Left ventricle myocardium inferior (tissue), 1 donor: ENCODE measurements at places on chromosomes 4 and X. TPM values are rescaled to one million over a fixed set of nuclear protein-coding genes. Genes with fewer than 3 reads are reported as not detected.
A peak's percentile ranks its signal among the peaks of the same experiment; 100 is the strongest.

- no peak for DNase-seq
Measured at GRCh38 chr4:141730805-141731204, 94.4 kb downstream of the IL15 start.

- DNase-seq = no peak
Measured at GRCh38 chr4:115660465-115660864, 547.0 kb upstream of the NDST4 start.

- no peak for DNase-seq
Measured at GRCh38 chr4:43456383-43456782, 563.9 kb downstream of the GRXCR1 start.

DNA sequence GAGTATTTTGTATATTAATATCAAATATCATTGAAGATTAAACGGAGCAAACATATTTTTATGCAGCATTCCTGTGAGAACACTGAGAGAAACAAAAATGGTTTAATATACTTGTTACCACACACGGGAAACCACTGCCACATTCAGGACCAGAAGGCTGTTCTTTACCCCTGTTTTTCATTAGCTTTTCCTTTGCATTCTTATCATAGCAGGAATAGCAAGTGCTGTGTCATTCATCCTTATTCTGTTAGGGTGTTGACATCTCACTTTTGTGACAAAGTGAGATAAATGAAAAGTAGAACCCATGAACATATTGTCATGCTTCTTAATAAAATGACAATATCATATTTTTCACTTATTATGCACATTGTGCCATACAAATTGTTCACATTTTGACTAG lies 212.4 kb upstream of the NDST4 start:
- no peak for DNase-seq

DNA sequence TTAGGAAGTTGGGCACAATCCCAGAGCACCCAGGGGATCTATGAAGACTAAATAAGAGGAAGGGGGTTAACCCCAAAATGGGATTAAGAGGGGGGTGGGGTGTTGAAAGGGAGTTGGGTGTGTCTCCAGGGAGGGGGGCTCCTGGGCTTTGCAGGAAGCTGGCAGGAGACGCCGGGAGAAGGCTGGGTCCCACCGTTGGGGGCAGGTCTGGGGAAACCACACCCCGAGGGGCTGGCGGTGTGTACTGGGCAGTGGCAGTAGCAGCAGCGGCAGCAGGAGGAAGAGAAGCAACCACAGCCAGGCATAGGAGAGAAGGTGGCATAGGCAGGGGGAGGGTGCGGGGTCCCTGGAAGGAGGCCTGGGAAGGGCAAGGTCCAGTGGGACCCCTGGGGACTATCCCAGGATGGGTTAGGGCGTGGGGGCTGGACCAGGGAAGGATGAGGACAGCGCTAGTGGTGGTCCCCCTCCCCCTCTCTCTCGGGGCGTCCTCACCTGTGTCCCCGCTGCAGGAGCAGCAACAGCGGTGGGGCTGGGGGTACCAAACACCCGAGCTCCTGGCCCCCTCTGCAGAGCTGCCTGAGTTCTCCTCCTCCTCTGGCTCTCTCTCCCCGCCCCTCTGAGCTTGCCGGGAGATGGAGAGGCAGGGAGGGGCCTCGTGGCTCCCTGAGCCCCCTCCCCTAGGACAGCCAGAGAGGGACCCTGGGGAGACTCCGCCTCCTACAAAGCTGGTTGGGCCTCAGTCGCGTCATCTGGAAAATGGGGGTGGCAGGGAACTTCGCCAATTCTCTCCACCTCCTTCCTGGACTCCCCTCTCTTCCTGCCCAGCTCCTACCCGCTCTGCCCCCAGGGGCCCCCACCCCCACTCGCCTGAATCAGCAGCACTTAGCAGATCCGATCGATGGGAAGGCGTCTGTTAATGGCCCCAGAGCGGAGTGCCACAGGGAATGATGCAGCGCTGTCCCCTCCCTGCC lies at the start of gene KCND1:
TSS of gene KCND1 (minus strand) at position 596 of the 971 bp plus-strand sequence. CDS start 1,573 bp downstream, outside the sequence.
- DNase-seq = peak; percentile 27

DNA sequence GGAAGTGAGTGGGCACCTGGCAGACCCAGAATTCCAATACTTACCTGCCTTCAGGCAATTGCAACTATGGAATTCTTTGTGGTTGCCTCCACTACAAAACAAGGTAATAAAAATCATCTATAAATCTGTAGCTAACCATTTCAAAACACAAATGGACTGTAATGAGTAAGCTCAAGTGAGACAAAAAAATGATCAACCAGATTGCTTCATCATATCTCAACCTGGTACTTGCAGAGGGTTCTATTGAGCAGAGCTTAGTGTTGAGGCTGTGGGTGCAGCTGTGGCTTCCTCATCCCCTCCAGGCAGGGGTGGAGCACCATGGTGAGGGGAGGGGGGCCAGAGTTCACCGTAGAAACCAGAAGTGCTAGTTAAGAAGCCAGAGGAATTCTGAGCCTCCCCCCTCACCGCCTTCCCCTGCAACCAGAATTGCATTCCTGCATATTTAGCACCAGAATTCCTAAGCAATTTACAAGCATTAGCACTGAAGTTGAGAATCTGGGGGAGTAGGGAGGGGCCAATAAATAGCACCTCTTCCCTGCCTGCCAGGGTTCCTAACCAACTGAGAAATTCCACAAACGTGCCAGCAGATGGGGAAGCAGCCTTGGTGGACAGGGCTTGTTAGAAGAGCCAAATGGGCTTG lies 11.5 kb downstream of the CTAG1A start:
- DNase-seq = no peak

DNA sequence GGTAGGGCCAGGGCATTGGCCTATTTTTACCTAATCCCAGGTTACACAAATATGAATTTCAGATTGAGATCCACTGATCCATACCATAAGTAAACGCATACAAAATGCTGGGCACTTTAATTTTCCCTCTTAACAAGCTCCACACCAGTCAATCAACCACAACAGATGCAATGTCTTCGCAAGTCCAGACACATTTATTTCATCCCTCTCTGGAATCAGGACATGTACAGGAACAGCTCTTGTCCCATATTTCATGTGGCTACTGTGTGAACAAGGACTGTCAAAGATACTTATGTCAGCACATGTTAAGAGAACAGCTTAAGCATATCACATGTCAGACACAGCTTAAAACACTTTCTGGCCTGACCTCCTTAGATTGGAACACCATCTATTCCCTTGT lies 145.9 kb downstream of the PPP3CA start:
- DNase-seq = no peak

DNA sequence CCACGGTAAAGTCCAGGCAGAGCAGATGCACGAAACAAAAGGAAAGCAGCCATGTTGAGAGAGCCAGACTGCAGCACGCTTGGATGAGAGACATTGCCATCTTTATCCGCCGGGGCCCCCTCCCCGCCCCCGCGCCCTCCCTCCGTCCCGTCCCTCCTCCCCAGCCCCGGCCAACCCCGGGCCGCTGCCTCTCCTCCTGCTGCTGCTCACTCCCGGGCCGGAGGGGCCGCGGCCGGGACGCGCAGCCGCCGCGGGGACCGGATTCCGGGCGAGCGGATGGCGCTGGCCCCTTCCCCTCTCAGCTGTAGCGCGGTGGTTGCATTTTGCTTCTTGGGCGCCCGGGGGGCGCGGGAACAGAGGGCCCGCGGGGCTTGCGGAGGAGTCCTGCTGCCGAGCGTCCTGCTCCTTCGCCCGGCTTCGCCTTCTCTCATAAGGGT lies 542 bp downstream of the RNF150 start:
- DNase-seq = peak; percentile 59

GRCh38 chr4:1253831-1254230 lies 4.9 kb upstream of the CTBP1 start:
- no peak for DNase-seq

DNA sequence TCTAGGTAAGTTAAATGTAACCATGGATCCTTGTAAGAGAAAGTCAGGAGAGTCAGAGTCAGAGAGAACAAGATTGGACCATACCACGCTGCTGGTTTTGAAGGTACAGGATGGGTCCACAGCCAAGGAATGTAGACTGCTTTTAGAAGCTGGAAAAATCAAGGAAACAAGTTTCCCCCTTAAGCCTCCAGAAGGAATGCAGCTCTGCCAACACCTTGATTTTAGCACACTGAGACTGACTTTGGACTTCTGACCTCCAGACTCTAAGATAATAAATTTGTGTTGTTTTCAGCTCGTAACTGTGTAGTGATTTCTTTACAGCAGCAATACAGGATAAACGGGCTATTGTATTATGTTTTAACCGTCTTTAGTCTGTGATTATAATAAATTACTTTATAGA lies 108.0 kb upstream of the USP38 start:
- no peak for DNase-seq

GRCh38 chr4:180106997-180107396 lies 2136.2 kb upstream of the TENM3 start:
- DNase-seq = no peak

The ACSL1 gene
- total RNA-seq = 316 TPM

GRCh38 chr4:113383111-113383785 lies 333.8 kb downstream of the ANK2 start:
- no peak for DNase-seq

DNA sequence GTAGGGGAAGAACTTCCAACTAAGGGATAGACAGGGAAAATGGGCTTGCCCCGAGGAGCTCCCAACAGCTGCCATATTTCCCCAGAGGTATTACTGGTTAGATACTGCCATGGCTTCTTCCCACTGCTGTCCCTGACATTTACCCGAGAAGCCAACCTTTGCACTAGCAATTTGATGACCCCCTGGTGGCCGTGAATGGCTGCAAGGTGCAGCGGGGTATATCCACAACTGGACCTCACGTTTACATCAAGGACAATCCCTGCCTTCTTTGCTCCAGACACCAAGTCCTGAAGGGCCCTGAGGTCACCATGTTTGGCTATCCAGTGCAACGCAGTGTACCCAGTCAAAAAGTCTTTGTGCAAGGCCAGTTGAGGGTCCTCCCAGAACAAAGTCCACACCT lies 2.3 kb downstream of the SOWAHB start:
- DNase-seq = no peak

GRCh38 chr4:127505203-127505602 lies 127.6 kb upstream of the INTU start:
- DNase-seq = no peak

- no peak for DNase-seq
Measured at GRCh38 chr4:138692411-138692810, 323.2 kb upstream of the NOCT start.

The NOX1 gene
- total RNA-seq = not detected

DNA sequence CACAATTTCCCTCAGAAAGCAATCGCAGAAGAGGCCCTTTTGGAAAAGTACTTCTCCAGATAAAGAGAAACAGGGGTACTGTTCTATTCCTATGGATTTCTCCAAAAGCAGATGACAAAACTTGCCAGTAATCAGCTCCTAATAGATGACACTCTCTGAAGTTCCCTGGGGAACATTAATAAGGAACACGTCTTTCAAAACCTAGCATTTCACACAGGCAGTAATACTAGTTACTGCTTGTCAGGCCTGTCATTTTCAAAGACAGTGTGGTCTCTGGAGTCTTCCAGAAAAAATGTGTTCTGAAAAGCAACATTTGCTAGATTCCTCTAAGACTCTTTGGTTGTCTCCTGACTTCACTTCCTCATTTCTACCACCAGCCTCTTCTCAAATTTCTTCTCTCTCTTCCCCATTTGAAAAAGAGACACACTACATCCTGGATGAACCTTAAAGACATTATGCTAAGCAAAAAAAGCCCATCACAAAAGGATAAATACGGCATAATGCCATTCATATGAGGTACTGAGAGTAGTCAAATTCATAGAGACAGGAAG lies 47.3 kb downstream of the CHRDL1 start:
- DNase-seq = no peak

GRCh38 chr4:180060159-180060889 lies 2182.9 kb upstream of the TENM3 start:
- no peak for DNase-seq

GRCh38 chrX:30577362-30577991 lies at the start of gene TASL:
Gene TASL, minus strand, starts transcription at chrX:30577766. Its CDS starts 17,411 bp downstream, at chrX:30560355.
- DNase-seq = no peak

DNA sequence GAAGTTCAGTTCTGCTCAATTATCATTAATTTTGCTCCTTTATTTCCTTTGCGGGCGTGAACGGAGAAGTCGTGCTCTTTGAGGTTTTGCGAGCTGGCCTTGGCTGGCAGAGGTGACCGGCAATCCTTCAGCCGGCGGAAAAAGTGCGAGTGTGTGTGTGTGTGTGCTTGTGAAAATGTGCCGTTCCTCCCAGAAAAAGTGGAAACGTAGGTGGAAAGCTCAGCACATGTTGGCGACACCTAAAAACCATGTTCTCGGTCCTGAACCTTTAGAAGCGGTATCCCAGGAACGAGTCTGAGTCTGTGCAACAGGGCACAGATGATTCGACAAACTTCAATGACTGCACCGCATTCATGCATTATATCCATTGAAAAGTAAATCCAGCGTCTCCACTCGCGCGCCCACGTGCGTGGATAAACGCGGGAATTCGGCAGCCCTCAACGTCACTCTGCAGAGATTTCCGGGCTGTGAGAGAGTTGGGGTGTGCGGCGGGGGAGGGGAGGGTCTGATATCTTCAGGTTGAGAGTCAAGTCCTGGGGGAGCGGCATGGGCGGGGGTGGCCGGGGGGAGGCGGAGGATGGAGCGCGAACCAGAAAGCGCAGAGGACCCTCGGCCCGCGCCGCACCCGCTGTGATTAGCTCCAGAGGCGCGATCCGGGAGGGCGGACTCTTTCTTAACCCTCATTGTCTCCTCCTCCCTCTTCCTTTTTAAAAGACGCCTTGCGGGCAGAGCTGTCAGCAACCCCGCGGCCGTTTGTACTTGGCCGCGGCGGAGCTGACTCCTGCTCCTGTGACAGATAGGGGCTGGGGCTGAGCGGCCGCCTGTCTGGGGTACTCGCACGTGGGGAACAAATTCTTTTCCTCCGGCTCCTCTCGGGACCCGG lies at the start of gene SHISA3:
TSS of gene SHISA3 (plus strand) at position 737 of the 883 bp plus-strand sequence. CDS start 569 bp downstream, outside the sequence.
- peak; percentile 56 for DNase-seq

DNA sequence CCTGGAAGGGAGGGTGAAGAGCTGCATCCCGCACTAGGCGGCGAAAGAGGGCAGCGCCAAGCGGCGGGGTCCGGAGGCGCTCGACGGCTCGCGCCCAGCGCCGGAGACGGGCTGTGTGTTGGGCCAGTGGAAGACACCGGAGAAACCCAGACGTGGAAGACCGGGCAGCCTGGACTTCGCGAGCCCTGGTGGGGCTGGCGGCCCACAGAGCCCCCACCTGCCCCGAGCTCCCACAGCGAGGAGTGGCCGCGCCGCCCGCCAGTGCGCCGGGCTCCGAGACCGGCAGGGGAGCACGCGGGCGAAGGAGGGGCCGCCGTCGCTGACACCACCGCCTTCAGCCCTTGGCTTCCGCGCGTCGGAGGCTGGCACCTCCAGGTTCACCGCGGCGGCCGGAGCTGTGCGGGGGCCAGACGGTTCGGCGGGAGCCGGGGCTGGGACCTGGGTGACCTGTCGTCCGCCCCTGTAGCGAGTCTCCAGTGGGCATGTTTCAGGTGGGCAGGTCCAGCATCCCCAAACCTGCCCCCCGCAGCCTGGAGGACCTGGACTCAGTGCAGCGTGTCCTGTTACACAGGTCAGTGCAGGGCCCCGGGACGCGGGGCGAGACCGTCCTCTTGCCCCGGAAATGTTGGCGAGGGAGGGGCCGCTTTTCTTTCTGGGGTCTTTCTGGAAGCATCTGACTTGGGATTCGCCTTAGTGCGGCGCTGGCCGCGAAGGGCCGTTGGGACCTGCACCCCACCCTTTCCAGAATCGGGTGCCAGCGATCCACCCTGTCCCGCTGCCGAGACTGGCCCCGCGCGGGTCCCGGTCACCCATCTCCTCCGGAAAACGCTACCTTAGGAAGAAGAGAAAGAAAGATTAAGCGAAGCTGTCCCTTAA lies 9.6 kb upstream of the INTU start:
- peak; percentile 25 for DNase-seq

- no peak for DNase-seq
Measured at GRCh38 chr4:60562334-60562733, 637.8 kb upstream of the ADGRL3 start.

The S100P gene
- total RNA-seq = not detected

GRCh38 chr4:83408908-83409307 lies 46.7 kb downstream of the HELQ start:
- DNase-seq = no peak
